Heart left ventricle (tissue), 16 donors: ENCODE measurements at places on chromosomes 3 and 15. TPM values are rescaled to one million over a fixed set of nuclear protein-coding genes. Genes with fewer than 3 reads are reported as not detected.

GRAMD2A gene
- total RNA-seq, result not detected

DNA sequence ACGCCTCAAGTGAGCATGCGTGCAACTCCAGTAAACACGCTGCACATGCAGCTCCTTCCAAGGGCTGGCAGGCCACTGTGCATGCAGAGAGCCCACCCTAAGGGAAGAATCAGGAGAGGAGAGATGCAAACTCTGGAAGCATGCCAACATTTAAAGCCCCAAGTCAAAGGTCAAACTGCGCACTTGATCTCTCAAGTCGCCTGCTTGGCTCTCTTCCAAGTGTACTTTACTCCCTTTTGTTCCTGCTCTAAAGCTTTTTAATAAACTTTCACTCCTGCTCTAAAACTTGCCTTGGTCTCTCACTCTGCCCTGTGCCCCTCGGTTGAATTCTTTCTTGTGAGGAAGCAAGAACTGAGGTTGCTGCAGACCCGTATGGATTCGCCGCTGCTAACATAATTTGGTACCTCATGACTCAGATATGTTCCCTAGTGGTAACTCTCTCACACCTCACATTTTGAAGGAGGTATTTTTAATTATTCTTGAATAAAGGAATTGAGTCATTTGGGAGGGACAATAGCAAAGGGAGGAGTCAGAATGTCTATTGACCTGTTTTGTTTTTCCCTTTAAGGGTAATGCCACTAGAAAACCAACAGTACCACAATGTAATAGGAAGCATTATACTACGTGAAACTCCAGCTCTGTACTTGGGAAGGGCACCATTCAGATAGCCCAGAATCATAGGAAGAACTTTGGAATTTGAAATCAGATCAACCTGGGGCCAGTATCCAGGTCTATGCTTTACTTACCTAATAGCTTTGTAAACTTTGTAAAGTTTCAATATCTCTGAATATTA, 19.6 kb upstream of the DGKG start:
- DNase-seq, result no peak

DNA sequence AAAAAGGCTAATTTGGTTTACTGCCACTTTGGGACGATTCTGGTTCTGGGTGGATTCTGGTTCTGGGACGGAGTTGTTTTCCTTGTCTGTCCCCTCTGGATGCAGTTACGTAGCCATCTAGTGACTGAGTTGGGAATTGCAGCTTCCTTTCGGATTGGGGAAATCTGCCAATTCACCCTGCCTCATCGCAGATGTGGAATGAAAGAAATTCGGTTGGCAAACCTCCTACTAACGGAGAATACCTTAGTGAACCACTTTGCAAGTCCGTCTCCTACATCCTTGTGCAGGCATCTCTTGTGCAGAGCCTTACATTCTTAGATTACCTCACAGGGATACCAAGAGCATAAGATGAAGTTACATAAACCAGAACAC, 31.5 kb upstream of the AP4E1 start:
- DNase-seq, result peak; percentile 51

DNA sequence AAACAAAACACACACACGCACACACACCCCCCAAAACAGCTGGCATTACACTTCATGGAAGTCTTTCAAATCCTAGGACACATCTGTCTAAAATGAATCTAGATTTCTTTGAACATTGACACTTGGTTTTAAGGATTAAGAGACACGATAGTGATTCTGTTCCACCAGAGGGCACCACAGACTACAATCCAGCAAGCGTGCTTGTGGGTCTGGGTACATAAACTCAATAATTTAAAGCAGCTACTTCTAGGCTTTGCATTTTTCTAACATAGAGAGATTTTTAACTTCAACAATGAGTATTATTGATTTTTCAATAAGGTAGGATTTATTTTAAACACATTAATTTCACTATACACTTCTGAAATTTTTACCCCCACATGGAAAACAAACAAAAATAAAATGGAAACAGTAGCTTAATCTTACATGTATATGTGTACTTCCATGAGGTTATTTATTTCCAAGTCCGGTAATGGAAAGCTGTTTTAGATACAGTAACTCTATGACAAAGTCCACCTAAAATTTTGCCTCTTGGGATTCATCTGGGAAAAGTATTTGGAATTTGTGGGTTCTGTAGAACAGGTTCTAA, 564.0 kb upstream of the TGFBR2 start:
- peak; percentile 48 for DNase-seq

GRCh38 chr3:13275376-13276005, 144.6 kb downstream of the NUP210 start:
- no peak for DNase-seq
